ENCODE measurements at places on chromosomes 16 and 17.
A peak's percentile ranks its signal among the peaks of the same experiment; 100 is the strongest.

DNA sequence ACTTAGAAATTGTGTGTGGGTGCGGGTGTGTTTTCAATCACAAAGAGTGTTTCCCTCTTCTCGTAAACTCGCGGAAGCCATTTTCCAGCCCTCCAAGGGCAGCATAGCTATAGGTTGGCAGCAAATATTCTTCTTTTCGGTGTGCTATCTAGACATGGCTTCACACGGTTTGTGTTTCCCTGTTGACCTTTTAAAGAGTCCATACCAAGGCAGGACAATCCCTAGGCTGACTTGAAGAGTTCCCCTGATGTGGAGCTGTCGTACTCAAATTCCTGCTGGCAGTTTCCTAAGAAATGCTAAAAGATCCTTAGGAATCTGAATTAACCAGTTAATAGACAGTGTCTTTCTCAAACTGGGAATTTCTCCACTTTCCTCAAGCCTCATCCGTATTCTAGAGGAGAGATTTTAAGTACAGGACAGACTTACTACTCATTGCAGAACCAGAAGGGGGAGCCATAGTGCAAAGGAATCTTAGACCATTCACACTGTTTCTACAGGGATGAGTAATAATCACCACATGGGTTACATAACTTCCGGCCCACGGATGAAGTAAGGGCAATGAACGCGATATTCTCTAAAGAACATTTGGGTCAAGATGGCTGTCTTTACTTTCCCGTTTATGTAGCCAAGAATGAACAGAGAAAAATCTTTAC is 288.6 kb upstream of the ELAC2 start:
- DNase-seq = peak; percentile 45

DNA sequence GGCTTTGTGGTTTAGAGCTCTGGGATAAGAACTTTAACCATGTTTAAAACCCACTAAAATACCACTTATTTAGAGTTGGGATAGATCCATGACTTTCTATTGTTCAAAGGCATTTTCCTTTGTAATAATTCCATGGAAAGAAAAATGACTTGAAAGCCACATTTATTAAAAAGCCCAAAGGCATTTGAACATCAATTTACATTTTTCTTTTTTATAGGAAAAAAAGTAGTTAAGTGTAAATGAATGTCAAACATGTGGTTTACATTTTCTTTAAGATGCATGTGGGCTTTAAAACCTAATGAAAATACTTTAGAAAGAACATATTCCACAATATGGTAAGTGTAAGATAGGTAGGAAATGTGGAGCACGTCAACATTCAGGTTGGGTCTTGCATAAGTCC is 443.2 kb downstream of the TOX3 start:
- DNase-seq = no peak

DNA sequence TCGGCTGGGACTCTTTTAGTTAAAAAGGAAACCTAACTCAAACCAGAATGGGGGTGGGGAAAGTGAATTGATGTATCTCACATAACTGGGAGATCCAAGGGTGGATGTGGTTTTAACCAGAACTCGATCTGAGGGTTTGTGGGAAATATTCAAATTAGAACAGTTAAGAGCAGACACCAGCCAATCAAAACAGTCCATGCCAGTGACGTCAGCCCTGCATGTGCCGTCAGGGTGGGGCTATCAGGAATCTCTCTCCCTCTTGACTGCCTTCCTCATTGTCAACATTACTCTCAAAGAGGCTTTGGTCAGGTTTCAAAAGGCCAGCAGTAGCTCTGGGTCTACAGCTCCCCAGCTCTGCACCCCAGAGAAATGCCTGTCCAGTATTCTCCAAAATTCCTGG is 94.2 kb upstream of the HSBP1 start:
- DNase-seq = no peak

DNA sequence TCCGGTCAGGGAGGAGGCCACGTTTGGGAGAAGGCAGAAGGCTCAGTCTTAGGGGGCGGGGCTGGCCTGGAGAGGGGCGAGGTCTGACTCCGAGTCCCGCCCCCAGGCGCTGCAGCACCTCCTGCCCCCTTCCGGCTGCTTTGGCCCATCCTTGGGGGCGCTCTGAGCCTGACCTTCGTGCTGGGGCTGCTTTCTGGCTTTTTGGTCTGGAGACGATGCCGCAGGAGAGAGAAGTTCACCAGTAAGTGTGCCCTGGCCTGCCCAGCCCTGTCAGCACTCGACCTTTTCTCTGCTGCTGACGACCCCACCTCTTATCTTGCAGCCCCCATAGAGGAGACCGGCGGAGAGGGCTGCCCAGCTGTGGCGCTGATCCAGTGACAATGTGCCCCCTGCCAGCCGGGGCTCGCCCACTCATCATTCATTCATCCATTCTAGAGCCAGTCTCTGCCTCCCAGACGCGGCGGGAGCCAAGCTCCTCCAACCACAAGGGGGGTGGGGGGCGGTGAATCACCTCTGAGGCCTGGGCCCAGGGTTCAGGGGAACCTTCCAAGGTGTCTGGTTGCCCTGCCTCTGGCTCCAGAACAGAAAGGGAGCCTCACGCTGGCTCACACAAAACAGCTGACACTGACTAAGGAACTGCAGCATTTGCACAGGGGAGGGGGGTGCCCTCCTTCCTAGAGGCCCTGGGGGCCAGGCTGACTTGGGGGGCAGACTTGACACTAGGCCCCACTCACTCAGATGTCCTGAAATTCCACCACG is 1.5 kb downstream of the TNFRSF12A start:
- peak; percentile 79 for DNase-seq

- no peak for DNase-seq
These were observed 25.1 kb upstream of the CCNF start for GRCh38 chr16:2404099-2404498.

- peak; percentile 87 for DNase-seq
These were observed 570 bp upstream of the CFDP1 start for GRCh38 chr16:75433732-75434413.

DNA sequence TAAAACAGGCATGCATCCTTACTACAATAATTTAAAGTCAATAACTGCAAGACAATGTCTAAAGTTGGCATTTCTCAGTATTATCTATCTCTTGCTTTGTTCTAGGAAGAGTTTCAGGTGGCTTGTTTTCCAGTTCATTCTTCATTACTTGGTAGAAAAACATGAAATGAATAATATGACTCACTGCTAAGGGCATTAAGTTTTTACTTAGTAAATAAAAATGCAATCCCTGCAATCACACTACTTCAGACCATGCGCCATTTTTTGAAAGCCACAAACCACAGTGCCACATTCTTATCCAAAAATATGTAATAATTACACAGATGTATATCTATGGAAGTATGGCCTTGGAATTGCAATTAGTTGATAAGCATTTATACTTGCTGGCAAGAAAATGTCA is 55.4 kb downstream of the CREBBP start:
- no peak for DNase-seq

- DNase-seq = no peak
These were observed 43.3 kb upstream of the CHMP6 start for GRCh38 chr17:80948019-80948975.

Data from kidney capillary endothelial cell (primary cell).